ENCODE measurements at places on chromosomes 16 and 17.
A peak's percentile ranks its signal among the peaks of the same experiment; 100 is the strongest.

GRCh38 chr16:9827062-9827752, 355.0 kb downstream of the GRIN2A start:
- DNase-seq: no peak

DNA sequence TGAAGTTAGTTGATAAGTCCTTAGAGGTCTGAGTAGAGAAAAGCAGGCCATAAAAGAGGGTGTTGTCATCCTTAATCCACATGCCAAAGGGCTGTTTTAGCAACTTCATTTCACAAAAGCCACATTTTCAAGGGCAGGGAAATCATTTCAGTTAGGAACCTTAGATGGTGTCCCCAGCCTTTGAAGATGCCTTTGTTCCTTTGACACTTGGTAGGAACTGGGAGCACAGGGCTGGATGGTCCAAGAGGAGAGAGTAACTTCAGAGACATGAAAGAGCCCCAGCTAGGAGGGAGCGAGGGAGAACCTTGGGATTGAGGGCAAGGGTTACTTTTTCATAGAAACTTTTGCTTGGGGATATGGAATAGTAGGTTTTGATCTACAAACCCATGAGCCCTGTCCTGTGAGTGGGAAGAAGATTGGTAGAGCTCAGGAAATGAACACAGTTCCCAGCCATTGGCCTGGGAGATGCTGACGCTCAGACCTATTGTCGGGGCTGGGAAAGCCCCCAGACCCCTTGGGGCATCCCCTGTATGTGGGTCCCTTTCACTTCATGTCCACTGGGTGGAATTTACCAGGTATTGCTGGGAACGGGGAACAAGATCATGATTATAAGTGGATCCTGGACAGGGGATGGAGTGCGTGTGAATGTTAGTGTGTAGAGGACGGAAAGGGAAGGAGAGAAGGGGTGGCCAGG, 18.9 kb downstream of the MSI2 start:
- no peak for DNase-seq

- no peak for DNase-seq
Observed at GRCh38 chr17:41417576-41418015, 6.8 kb downstream of the KRT37 start.

GRCh38 chr17:19309701-19310100, 52.8 kb downstream of the B9D1 start:
- no peak for DNase-seq

DNA sequence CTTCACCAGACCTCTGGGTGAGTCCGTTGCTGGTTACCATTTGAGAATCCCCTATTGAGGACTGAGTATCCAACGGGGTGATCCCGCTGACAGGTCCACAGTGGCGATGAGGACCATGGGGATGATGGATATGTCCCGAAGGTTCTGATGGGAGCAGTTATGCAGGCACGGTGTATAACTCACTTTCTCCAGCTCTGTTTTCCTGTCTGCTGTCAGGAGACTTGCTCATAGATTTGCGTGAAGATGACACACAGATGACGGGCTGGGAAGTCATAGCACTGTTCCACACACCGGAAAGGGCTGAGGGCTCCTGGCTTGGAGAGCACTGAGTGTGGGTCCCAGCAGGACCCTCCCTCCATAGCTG, 22.2 kb upstream of the ADCY7 start:
- no peak for DNase-seq

DNA sequence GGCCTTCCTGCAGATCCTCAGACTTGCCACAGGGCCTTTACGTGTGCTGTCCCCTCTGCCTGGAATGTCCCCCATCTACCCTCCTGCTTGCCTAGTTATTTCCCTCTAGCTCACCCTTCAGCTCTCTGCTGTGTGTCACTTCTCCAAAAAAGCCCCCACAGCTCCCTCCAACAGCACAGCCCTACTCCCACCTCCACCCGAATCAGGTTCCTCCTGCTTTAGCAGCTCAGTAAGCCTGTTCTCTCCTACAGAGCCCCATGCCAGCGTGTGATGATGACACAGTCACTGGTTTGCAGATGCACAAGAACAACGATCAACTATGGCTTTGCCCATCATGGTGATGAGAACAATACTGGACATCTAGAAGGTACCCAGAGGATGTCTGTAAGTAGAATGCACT, 7.1 kb upstream of the SAMD14 start:
- no peak for DNase-seq

GRCh38 chr17:16473044-16474011, 18.7 kb downstream of the LRRC75A start:
- no peak for DNase-seq

DNA sequence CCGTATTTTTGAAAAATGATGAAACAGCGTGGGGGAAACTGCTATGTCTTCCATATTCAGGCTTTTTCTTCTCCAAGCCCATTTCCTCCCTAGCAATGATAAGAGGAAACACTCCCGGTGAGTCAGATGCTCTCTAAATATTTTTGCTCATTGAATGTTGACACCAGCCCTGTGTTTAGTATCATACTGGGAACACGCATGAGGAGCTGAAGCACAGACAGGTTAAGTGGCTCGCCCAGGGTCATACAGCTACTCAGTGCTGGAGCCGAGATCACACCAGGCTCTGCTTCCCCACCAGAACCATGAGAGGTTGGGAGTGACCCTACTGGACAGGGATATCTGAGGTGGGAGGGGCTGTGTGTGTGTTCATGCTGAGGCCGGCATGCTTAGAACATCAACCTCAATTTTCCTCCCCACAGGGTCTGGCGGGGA, 37.8 kb upstream of the ADGRG1 start:
- DNase-seq: no peak

GRCh38 chr16:88543230-88543813, 26.9 kb upstream of the ZC3H18 start:
- DNase-seq: no peak

GRCh38 chr17:20008242-20009051, 712 bp upstream of the SPECC1 start:
- DNase-seq: peak; percentile 24

- DNase-seq: no peak
Observed at GRCh38 chr17:4959261-4959965, 8.2 kb downstream of the SPAG7 start.

GRCh38 chr17:7423679-7424078, 1.7 kb upstream of the SPEM2 start:
- no peak for DNase-seq

GRCh38 chr16:88491560-88492310, 38.7 kb downstream of the ZFPM1 start:
- no peak for DNase-seq

DNA sequence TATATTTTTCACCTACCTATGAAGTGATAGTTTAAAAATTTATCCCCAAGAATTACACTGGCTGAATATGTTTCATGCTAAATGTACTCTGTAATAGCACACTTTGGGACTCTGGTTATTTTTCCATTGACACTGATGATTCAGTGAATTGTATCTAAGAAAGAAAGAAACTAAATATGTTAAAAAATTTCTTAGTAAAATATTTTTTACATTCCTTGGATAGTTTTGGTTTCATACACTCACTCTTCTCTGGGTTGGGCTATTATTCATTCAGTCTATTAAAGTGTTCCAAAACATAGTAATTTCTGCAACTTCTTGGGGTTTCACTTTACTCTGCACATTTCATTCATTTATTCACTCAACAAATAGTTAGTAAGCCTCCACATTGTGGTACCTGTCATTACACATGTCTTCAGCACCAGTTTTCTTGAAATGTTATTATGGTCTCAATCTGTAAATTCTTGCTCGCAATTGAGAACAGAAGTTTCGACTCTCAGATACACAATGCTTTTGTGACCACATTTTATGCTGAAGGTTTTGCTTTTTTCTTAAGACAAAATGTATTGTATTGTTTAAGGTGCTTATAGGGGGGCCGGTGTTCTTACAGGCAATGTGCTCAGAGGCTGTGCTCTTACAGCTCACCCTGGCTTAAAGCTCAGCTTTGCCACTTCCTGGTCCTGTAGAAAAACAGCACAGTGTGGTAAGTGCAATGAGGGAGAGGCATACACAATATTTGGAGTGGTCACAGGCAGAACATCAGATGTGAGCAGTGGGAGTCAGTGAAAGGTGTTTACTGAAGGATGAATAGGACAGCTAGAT, 17.4 kb downstream of the CNTNAP4 start:
- no peak for DNase-seq

- DNase-seq: peak; percentile 79
Observed at GRCh38 chr16:82229800-82230619, 60.0 kb upstream of the MPHOSPH6 start.

GRCh38 chr17:82370471-82371332, 863 bp upstream of the UTS2R start:
- no peak for DNase-seq

- DNase-seq: no peak
Observed at GRCh38 chr16:50296807-50297206, 30.5 kb downstream of the ADCY7 start.

- no peak for DNase-seq
Observed at GRCh38 chr16:83744441-83744981, 63.3 kb upstream of the HSBP1 start.

DNA sequence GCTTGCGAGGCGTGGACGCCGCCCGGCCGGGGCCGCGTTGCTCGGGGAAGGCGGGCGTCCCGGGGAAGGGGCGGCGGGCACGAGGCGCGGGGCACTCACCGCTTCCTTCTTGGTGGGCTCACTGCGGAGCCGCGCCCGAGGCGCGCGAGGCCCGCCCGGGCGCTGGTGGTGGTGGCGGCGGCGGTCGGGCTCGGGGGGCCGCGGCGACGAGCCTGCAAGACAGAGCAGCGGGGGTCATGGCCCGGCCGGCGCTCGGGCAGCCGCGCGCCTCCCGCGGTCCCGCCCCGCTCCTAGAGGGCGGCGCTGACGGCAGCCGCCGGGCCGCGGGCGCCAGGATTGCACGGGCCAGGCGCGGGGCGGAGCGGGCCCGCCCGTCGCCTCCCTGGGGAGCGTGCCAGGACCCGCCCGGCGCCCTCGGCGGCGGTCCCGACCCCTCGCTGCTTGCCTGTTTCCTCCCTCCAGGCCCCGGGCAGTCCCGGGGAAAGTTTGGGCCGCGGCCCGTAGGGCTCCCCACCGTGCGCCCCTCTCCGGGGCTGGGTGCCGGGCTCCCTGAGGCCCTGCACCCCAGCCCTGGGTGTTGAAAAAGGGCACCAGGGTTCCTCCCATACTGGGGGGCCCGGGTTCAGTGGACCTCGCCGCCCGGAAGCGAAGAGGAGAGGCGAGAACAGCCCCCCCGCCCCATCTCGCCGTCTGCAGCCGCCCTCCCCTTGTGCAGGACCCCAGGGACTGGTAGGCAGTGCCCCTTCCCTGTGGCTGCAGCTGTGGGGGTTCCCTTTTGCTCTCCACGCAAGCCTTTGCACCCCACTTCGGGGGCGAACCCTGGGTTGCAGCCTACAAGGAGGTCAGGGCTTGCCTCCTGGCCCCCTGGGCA, at the start of gene C16orf74:
TSS of gene C16orf74 (minus strand) at position 270 of the 871 bp plus-strand sequence. CDS start 15,879 bp downstream, outside the sequence.
- peak; percentile 47 for DNase-seq

- DNase-seq: no peak
Observed at GRCh38 chr16:14007450-14007849, 63.7 kb upstream of the MRTFB start.

- DNase-seq: no peak
Observed at GRCh38 chr17:74654742-74655141, 31.2 kb upstream of the CD300E start.

GRCh38 chr16:85498607-85499006, 114.5 kb upstream of the GSE1 start:
- no peak for DNase-seq

DNA sequence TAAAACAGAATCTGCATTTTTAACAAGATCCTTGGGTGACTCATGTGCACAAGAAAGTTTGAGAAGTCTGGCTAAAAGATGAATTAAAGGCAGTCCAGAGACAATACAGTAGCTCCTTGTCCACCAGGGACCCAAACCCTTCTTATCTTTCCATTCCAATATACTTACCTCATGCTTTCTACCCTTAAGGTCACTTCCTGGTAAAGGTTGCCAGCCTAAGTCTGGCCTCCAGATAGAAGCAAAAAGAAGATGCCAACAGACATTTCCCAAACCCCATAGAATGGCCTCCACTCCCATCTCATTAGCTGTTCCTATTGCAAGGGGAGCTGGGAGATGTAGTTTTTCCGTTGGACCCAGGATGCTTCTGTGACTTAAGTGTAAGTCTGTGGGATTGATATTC, 101.4 kb upstream of the XYLT1 start:
- DNase-seq: no peak

DNA sequence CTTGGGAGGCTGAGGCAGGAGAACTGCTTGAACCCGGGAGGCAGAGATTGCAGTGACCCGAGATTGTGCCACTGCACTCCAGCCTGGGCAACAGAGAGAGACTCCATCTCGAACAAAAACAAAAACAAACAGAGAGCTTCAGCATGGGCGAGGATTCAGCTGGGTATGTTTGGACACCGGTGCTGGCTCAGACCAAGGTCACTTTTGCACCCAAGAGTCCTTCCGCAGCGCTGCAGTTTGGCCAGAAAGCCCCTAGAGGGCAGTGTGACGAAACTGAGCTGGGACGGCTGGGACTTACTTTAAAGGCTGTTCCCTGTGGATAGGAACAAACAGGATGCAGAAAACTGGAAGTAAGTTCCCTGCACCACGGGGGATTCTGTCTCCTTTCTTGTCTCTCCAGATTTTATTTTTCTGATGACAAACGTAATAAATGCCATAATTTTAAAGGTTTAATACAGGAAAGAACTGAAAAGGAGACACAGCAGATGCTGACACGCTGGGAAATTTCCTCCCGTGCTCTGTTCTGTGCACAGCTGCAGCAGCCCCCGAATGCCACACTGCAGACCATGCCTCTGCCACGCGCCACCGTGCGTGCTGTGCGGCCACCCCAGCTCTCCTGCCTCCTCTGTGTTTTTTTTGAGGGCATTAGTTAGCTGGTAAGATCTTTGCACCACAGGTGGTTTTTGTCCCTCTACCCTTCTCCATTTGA, 25.2 kb upstream of the USP36 start:
- peak; percentile 45 for DNase-seq

DNA sequence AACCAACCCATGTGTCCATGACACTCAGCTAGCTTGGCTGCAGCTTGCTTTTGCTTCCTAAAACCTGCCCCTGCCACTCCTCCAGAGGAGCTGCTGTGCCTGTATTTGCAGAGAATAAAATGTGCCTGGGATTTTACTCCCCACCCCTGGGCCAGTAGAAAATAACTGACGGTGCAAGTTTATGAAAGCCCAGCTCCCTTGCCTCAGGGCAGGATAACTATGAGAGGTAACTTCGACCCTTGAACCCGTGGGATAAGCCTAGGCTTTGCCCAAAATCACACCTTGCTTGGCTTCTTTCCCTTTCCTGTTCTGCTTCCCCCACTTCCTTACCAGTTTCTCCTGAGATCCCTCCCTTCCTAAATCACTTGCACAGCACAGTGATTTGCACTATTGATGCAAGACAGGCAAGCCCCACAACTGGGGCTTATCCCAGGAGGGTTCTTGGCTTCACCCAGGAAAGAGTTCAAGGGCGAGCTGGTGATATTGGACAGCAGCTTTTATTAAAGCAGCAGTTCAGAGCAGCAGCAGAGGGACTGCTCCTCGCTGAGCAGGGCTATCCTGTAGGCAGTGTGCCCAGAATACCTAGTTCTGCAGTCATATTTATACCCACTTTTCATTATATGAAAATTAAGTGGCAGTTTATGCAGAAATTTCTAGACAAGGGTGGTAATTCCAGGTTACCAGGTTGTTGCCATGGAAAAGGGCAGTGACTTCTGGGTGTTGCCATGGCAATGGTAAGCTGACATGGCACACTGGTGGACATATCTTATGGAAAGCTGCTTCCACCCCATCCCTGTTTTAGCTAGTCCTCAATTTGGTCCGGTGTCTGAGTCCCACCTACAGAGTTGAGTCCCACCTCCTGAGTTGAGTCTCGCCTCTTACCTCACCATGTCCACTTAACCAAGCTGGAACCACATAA, 6.3 kb upstream of the ERCC4 start:
- no peak for DNase-seq

Measured in NCI-H1436 (cell line).